Lung (tissue), 17 donors: ENCODE measurements at places on chromosomes 1 and 21.

- DNase-seq: no peak
These were observed 57.2 kb downstream of the LEPR start for GRCh38 chr1:65477414-65478378.

DNA sequence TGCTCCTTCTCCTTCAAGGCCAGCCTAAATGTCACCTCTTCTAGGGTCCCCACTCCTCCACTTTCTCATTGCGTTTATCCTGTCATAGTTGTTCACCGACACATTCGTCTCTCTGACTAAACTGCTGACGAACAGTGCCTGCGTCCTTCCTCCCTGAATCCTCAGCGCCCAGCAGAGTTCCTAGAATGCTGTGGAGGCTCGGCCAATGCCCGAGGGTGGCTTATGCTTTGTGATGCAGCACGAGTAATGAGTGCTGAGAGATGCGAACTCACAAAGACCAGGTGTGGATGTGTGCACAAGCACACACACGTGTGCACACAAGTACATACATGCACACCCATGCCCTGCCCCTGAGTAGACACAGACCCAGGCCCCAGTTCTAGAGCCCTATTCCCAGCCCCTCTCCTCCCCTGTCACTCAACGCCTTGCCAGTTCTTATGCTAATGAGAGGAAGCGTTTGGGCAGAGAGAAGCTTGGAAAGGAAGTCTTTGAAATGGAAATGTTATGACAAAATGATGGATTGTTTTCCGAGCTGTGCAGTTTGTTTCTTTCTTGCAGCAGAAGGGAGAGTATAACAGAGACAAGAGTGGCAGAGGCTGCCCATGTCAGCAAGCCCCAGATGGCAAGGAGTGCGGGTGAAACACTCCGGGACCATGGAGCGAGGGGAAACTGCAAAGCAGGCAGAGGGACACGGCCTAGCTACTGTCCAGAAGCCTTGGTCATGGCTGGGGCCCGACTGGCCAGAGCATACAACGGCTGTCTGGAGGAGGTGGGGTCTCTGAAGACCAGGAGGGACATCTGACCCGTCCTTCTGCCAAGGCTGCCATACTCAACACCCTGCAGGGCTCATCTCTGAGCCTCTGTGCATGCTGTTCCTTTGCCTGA is 24.2 kb downstream of the KCNA10 start:
- no peak for DNase-seq

DNA sequence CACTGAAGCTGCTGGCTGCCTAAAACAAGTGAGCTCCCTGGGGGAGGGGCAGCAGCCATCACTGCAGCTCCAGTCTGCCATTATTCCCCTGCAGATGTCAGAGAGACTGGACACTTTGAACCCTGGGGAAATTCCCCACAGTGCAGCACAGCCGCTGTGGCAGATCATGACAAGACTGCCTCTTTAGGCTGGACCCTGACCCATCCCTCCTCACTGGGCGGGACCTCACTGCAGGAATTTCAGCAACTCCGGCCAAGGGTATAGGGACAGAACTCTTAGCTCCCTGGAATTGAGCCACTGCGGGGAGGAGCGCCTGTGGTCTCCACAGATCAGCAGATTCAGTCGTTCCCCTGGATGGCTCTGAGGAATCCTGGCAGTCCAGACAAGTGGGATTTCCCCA is 964.6 kb downstream of the BRINP3 start:
- no peak for DNase-seq

DNA sequence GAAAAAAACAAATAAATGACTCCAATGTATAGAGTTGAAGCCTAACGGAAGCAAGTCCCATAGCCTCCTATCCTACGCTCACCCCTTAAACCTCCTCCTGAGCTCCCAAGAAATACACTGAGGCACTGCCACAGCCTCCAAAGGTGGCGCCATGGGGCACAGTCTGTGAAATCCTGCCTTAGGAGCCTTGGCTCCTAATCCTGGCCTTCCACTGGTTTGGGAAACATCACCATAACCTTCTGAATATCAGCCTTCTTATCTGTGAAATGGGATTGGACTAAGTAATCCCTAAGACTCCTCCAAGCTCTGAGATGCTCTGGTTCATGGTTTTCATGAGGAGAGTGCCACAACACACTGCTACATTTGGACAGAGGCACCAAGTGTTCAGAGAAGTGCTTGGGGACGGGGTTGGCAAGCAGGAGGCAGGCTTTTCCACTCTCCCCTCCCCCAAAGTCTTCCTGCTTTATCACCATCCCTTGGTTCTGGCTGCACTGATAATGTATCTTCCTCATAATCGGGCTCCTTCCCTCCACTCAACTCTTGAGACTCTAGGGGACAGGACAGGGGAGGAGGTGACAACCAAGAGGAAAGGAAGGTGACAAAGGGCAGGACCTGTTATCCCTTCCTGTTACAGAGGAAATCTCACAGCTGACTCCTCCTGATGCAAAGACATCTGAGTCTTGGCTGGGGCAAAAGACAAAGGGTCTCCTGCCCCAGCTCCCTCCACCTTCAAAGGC is 2.7 kb downstream of the SLAMF7 start:
- DNase-seq: no peak

DNA sequence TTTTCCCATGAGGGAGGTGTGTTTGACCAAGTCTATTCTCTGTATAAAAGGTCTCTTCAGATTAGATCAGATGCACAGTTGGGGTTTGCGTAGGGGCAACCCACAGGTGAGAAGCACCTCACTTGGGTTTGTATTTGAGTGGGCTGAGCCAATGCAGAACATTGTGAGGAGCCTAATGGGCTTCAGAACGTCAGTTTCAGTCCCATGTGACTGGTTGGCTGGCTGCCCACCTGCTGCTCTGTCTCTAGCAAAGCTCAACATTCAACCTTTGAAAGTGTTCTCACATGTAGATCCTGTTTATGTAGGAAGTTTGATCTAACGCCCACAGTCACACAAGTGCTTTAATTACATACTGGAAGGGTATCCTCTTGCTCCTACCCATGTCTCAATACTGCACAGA is 105.5 kb downstream of the FASLG start:
- DNase-seq: no peak

DNA sequence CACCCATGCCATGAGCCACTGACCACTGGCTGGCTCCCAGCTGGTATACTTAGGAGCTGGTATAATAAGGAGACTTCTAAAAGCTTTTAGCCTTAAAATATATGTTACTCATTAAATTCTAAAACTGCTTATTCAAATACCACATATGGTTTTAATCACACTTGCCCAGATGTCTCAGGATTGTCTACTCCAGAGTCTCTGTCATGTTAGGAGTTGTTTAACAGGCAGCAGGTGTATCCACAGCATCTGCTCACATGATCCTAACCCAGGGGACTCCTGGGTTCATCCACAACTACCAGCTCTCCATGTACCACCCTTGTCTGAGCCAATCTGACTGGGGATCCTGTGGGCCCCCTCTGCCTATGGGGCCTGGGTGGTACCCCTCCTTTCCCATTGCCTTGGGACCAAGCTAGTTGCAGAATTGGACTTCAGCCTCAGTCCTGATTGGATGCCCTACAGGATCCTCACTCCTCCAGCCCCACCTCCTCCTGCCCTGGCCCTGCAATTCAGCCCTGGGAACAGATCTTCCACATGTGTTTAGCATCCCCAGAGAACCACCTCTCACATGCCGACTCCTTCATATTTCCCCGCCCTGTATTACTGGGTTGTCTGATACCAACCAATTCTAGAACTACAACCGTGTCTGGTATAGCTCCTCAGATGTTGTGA is 61.3 kb downstream of the BCAR3 start:
- no peak for DNase-seq

- peak; percentile 79 for DNase-seq
These were observed 24.4 kb upstream of the WDR26 start for GRCh38 chr1:224458996-224459395.

DNA sequence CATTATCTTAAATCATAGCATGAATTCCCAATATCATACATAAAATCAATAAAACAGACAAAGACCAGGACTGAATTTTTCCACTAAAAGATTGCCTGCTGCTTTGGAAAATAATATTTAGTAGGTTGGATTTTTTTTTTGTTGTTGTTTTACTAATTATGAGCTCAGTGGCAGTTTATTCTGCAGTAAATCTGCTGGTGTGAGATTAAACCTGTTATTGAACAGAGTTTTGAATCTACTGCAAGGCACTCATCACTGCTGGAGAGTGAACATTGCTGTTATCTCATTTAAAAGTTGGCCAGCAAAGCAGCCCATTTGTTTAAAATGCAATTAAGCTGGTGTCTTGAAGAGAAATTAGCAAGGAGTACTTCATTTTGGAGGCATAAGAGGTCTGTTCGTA is 986.1 kb downstream of the ADGRL2 start:
- DNase-seq: no peak

DNA sequence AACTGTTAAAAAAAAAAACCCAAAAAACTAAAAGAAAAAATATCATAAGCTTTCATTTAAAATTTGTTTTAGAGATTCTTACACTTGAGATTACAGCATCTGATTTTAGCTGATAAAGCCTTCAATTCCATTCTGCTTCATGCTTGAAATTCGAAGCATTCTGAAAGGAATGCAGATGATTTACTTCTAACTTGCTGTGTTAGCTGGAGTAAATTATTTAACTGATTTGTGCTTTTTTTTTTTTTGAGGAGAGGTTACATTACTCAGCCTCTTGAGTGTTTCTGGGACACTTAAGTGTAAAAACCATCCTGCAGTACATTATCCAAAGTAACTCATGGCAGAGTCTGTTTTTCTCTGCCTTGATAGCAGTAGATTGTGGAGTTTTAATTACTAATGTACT is 4.5 kb upstream of the TRIM67 start:
- no peak for DNase-seq

DNA sequence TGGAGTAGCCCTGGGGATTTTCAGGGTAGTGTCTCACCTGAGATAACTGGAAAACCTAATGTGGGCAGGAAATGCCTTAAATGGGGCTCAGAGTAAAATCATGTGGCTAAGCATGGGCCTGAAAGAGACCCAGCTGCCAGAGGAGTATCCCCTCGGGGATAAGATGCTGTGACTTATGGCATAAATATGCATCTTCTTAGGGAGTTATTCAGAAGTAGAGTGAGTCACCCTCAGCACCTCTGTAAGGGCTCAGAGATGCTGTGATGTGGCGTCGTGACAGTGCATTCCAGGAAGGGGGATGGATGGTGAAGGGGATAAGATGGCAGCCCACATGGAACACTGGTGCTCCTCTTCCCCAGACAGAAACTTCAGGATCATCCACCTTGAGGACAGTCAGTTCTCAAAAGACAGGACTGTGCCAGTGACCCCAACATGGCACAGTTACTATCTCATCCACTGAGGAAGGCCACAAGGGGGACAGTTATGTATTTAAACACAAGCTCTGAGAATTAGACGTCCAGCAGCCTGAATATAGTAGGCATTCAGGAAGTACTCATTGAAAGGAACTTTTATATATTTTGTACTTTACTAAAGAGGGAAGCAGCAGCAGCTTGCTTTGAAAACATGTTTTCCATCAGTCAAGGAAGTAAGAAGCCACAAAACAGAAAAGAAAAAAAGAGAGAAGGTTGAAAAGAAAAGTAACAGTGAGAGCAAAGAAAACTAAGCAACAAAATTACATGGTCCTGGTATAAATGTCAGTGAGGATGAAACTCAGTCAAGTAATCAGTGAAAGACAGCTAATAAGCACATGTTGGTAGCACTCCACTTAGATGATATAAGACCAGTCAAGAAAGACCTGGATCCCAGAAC is 8.3 kb downstream of the IL24 start:
- no peak for DNase-seq
